ENCODE measurements at places on chromosomes 7 and 10. TPM values are rescaled to one million over a fixed set of nuclear protein-coding genes. Genes with fewer than 3 reads are reported as not detected.

GRCh38 chr10:100670828-100671479 is 74.4 kb upstream of the PAX2 start:
- no peaks in the 10 kb centered on the region for H3K36me3 ChIP-seq
- peak; percentile 83 for DNase-seq
- peak overlapping the region; percentile 22 for H3K4me3 ChIP-seq
- peaks cover 10% of the 10 kb centered on the region for H3K4me1 ChIP-seq
- H3K27ac ChIP-seq = no peak overlapping the region

DNA sequence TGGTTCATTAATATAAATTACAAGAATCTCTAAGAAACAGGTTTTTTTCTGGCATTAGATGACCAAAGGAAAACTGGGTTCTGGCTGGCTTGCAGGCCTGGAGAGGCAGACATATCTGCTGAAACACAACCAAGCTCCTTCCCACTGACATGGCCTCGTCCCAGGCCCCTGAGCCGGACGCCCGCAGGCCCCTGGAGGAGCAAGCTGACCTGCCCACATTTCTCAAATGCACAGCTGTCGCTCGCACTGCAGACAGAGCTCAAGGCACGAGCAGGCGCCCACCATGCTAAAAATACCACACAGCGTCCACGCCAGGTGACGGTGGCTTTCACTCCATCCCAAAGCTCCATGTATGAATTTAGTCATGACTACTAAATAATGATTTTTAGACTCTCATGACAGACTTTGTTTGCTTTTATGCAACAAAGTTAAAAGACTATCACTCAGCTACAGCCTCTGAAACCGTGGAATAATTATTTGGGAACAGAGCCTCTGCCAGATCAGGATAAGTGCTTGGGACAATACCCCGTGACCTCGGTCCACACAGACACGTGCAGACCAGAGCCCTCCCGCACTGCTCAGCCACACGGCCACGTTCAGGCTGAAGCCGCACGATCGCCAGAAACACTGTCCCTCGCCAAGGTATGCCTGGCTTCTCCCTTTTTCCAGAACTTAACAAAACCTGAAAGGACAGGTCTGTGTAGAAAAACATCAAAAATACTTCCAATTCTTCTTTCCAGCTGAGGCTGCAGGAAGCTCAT is 71.1 kb downstream of the DIP2C start:
- no peak for DNase-seq
- H3K4me1 ChIP-seq = no peaks in the 10 kb centered on the region
- peaks cover 35% of the 10 kb centered on the region for H3K27me3 ChIP-seq

DNA sequence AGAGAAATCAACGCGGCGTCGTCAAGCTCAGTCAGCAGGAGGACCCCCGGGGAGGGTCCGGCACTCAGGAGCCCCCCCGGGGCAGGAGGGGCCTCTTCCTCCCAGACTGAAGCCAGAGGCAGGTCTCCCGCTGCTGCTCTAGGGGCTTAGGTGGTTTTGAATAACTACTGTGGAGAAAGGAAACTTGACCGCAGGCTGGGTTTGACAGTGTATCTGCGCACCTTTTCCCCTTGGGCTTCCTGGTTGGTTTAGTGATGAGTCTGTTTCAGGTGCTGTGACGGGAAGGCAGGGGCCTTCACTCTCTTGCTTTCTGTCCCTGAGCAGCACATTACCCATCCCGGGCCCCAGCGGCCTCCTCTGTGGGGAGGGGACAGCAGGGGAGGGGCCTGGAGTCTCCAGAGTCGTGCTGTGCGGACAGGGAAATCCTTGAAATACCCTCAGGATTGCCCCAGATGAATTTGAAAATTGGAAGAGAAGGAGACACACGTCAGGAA is 262.2 kb downstream of the ADARB2 start:
- peaks cover 15% of the 10 kb centered on the region for H3K27me3 ChIP-seq
- H3K4me3 ChIP-seq = no peak overlapping the region
- no peak overlapping the region for H3K27ac ChIP-seq
- H3K36me3 ChIP-seq = no peaks in the 10 kb centered on the region
- DNase-seq = no peak

DNA sequence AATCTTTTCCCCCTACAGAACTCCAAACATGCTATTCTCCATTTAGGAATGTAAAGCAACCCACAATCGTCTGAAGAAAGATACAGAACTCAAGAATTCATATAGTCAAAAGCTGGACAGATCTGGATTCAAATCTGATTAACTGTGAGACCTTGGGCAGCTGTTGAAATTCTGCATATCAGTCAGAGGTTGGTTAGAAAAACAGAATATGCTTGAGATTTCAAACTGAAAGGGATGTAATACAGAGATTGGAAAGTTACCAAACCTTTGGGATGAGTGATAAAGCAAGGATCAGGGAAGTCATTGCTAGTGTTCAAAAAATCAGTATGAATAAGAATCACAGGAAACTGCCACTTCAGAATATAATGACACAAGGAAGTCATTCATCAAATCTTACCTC is 406.6 kb downstream of the HTR7 start:
- no peaks in the 10 kb centered on the region for H3K36me3 ChIP-seq
- no peak for DNase-seq
- no peak overlapping the region for H3K27ac ChIP-seq
- no peak overlapping the region for H3K4me3 ChIP-seq

DNA sequence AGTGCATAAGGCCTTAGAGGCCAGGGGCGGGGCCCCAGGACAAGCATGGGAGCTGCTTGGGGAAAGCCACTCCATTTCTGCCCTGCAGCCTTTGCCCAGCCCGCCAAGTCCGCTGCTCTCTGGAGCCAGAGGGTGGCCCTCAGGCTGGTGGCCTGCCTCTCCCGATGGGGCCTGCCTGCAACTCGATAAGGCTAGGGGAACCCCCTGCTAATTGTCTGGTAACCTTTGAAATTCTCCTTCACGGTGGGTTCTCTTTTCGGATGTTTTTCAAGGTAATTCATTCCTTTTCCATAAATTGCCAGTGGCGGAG is 94.9 kb downstream of the ZMIZ1 start:
- H3K27ac ChIP-seq = no peak overlapping the region
- no peaks in the 10 kb centered on the region for H3K27me3 ChIP-seq
- H3K4me3 ChIP-seq = no peak overlapping the region
- no peaks in the 10 kb centered on the region for H3K36me3 ChIP-seq

DNA sequence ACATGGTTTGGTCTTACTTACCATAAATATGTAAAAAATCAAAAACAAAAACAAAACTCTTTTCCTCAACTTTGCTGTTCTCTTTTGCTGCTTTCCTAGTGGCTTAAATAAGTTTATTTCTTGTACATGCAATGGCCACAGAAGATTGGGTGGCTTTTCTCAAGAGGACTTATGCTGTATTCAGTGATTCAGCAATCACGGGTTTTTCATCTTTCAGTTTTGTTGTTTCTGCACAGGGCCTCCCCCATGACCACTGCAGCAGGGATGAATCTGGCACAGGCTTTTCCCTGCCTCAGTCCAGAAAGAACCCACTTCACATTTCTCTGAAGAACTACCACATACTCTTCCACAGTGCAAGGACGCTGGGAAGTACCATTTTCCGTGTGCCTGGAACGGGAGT is 355.0 kb downstream of the RNLS start:
- no peak overlapping the region for H3K4me3 ChIP-seq
- DNase-seq = no peak
- peaks cover 2% of the 10 kb centered on the region for H3K36me3 ChIP-seq

DNA sequence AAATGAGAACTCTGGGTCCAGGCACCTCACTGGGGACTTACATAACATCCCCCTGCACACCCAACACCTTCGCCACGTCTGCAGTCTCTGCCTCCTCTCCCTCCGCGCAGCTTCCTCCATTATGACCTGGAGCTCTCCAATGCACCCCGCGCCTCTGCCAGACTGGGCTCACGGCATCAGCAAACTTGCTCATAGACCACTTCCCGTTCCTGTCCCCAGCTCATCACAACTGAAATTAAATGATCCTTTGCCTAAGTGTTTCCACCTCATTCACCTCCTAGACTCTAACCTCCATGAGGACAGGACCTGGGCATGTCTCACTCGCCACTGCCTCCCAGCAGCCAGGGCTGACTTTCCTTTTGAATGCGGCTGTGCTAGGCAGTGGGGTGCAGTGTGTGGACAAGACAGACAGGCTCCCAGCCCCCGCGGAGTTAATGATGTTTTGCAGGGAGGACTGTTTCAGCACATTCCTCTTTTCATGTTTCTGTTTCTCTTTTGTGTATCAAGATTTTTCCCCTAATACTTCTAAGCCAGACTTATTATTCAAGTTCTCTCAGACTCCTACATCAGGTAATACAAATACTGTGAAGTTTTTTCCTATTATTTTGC is 18.8 kb downstream of the CHST15 start:
- peaks cover 6% of the 10 kb centered on the region for H3K27me3 ChIP-seq
- peaks cover 17% of the 10 kb centered on the region for H3K4me1 ChIP-seq
- no peak overlapping the region for H3K27ac ChIP-seq
- no peaks in the 10 kb centered on the region for H3K36me3 ChIP-seq

DNA sequence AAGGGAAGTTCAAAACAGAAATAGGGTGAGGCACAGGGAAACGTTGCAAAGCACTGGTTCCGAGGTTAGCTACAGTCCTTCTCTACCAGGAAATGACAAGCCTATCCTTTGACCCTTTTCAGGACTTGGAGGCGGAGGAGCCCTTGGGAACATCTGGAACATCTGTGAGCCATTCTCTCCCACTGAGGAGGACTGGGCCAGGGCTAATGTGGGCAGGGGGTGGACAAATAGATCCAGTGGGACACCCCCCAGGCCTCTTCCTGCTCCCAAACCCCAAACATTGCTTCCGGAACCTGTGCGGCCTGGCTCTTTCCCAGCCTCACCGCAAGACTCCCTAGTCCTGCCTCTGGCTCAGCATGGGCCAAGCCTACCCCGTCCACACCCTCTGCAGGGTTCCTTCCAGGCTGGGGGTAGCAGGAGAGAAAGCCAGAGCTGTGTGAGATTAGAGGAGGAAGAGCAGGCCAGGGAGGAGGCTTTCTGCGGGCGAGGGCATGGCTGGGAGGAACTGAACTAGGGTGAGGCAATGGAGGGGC is 36.5 kb downstream of the GHRHR start:
- no peak for DNase-seq
- no peak overlapping the region for H3K4me3 ChIP-seq
- H3K36me3 ChIP-seq = no peaks in the 10 kb centered on the region
- no peak overlapping the region for H3K27ac ChIP-seq

- H3K4me3 ChIP-seq = peak overlapping the region; percentile 94
- H3K36me3 ChIP-seq = peaks cover 14% of the 10 kb centered on the region
- DNase-seq = no peak
- H3K27me3 ChIP-seq = no peaks in the 10 kb centered on the region
These were observed 2.6 kb downstream of the ZC3HAV1 start for GRCh38 chr7:139106959-139107358.

DNA sequence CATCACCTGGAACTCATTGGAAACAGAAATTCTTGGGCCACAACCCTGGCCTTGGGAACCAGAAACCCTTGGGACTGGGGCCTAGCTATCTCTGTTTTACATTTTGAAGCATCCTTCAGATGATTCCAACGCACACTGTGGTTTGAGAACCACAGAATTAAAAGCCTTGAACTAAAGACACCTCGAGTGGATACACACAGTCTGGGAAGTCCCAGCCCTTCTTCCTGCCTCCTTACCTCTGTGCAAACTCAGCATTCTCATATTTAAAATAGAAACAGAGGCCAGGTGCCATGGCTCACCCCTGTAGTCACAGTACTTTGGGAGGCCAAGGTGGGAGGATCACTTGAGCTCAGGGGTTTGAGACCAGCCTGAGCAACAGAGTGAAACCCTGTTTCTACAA is 12.9 kb downstream of the NPFFR1 start:
- H3K4me3 ChIP-seq = peak overlapping the region; percentile 33
- no peak overlapping the region for H3K27ac ChIP-seq
- DNase-seq = no peak
- peaks cover 13% of the 10 kb centered on the region for H3K27me3 ChIP-seq

GRCh38 chr10:117442944-117443685 is 67.9 kb upstream of the PDZD8 start:
- peak overlapping the region; percentile 22 for H3K4me3 ChIP-seq
- peak; percentile 52 for DNase-seq
- H3K36me3 ChIP-seq = peaks cover 3% of the 10 kb centered on the region
- H3K4me1 ChIP-seq = no peaks in the 10 kb centered on the region
- H3K27ac ChIP-seq = no peak overlapping the region

DNA sequence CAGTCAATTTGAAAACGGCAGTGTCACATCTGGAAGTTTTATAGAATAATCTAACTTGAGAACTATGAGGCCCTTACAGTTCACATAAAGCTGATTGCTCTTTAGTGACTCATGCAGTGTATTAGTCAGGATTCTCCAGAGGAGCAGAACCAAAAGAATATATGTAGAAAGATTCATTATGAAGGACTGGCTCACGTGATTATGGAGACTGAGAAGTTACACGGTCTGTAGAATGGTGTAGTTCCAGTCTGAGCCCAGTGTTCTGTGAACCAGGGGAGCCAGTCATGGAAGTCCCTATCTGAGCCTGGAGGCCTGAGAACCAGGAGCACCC is 21.5 kb downstream of the RBM33 start:
- H3K4me3 ChIP-seq = peak overlapping the region; percentile 81
- H3K36me3 ChIP-seq = peaks cover 2% of the 10 kb centered on the region
- H3K27me3 ChIP-seq = no peaks in the 10 kb centered on the region
- H3K27ac ChIP-seq = peak overlapping the region; percentile 93

- peak overlapping the region; percentile 59 for H3K4me3 ChIP-seq
- H3K27me3 ChIP-seq = no peaks in the 10 kb centered on the region
- H3K36me3 ChIP-seq = no peaks in the 10 kb centered on the region
- H3K4me1 ChIP-seq = peaks cover 24% of the 10 kb centered on the region
These were observed 36.8 kb downstream of the LRRC72 start for GRCh38 chr7:16563281-16564022.

GRCh38 chr10:7391748-7392147 is 19.1 kb downstream of the SFMBT2 start:
- H3K36me3 ChIP-seq = peaks cover 6% of the 10 kb centered on the region
- no peak overlapping the region for H3K27ac ChIP-seq
- no peak overlapping the region for H3K4me3 ChIP-seq
- peaks cover 60% of the 10 kb centered on the region for H3K4me1 ChIP-seq
- H3K27me3 ChIP-seq = no peaks in the 10 kb centered on the region
- DNase-seq = no peak

DNA sequence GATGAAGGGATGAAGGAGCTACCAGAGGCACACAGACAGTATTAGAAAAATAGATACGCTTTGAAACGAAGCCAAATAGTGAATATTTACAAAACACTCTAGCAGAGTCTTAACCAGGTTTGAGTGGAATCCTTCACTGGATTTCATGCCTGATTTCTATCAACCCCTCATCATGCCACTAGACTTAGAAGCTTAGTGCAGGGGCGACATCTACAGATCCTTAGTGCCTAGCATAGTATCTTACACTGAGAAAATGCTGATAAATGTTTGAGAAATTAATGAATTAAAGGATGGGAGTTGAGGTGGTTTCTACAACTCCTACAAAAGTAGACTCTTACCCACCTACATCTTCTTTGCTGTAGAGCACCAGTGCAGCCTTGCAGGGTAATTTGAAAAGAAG is 54.7 kb upstream of the CCNJ start:
- no peak overlapping the region for H3K4me3 ChIP-seq
- H3K27ac ChIP-seq = no peak overlapping the region
- no peaks in the 10 kb centered on the region for H3K4me1 ChIP-seq
- no peak for DNase-seq

ECHDC3 gene
- total RNA-seq = 4.2 TPM

HOXA7 gene
- not detected for total RNA-seq

ASAH2 gene
- 3.9 TPM for total RNA-seq

WEE2 gene
- total RNA-seq = not detected

CLRN3 gene
- total RNA-seq = not detected

ZNF425 gene
- 2.8 TPM for total RNA-seq

WIPF3 gene
- not detected for total RNA-seq

AGR3 gene
- not detected for total RNA-seq

RABGEF1 gene
- 22.8 TPM for total RNA-seq

DDC gene
- not detected for total RNA-seq

METTL2B gene
- total RNA-seq = 33.9 TPM

LRRTM3 gene
- total RNA-seq = not detected

EBLN1 gene
- not detected for total RNA-seq

DMBT1 gene
- total RNA-seq = not detected

SLC16A9 gene
- 0.14 TPM for total RNA-seq

SPDYE18 gene
- 0.96 TPM for total RNA-seq

DPYSL4 gene
- total RNA-seq = 9.9 TPM

Measured in activated T-cell treated with anti-CD3 and anti-CD28 coated beads, Interleukin-2, amount 50 U/mL, for 72 hours (primary cell).